Bronchial smooth muscle cell (primary cell): ENCODE measurements at places on chromosomes 7 and 10. TPM values are rescaled to one million over a fixed set of nuclear protein-coding genes. Genes with fewer than 3 reads are reported as not detected.

Gene ALDH18A1
- 77.4 and 86.7 TPM in 2 replicates for total RNA-seq

Gene CACUL1
- 11.7 and 15.9 TPM in 2 replicates for total RNA-seq

Gene CAPZA2
- total RNA-seq, result 78.4 and 92.7 TPM in 2 replicates

Gene RBP4
- total RNA-seq, result 0.17 TPM in 1 of 2 replicates, not detected in the other

Gene SYT15B
- not detected in 2 replicates for total RNA-seq

Gene OR13A1
- total RNA-seq, result under 0.01 TPM in 1 of 2 replicates, not detected in the other

Gene STEAP1
- 20.0 and 30.7 TPM in 2 replicates for total RNA-seq

Gene CTTNBP2
- 11.3 and 16.3 TPM in 2 replicates for total RNA-seq

Gene SFTPD
- not detected in 2 replicates for total RNA-seq

Gene ASZ1
- total RNA-seq, result not detected in 2 replicates

Gene MCU
- 40.8 and 41.0 TPM in 2 replicates for total RNA-seq

Gene CLRN3
- not detected in 2 replicates for total RNA-seq

Gene KLLN
- 0.34 and 0.47 TPM in 2 replicates for total RNA-seq

Gene PON1
- not detected in 2 replicates for total RNA-seq

Gene UTF1
- total RNA-seq, result not detected in 2 replicates

Gene TMEM236
- total RNA-seq, result under 0.01 TPM in 1 of 2 replicates, not detected in the other

Gene BMPER
- 7.4 and 11.5 TPM in 2 replicates for total RNA-seq

Gene HOXA2
- 0.43 and 1.3 TPM in 2 replicates for total RNA-seq

Gene COBL
- total RNA-seq, result not detected in 2 replicates

Gene PTPN20
- total RNA-seq, result under 0.01 and 0.09 TPM in 2 replicates

Gene OR9A2
- total RNA-seq, result not detected in 2 replicates

Gene SLC35B4
- 11.0 and 20.1 TPM in 2 replicates for total RNA-seq

Gene EEPD1
- total RNA-seq, result 7.1 and 13.0 TPM in 2 replicates

Gene HGF
- 59.0 and 126 TPM in 2 replicates for total RNA-seq

Gene ERV3-1
- total RNA-seq, result 6.5 and 8.2 TPM in 2 replicates

Gene CYP51A1
- total RNA-seq, result 111 and 154 TPM in 2 replicates

Gene ACTR3C
- 0.26 and 2.0 TPM in 2 replicates for total RNA-seq

Gene LIPJ
- total RNA-seq, result under 0.01 and 0.16 TPM in 2 replicates

Gene RBM20
- total RNA-seq, result under 0.01 TPM in 1 of 2 replicates, not detected in the other

Gene STAG3
- total RNA-seq, result 0.32 and 0.69 TPM in 2 replicates

Gene CFTR
- total RNA-seq, result not detected in 2 replicates

Gene ZCCHC24
- 29.6 and 35.1 TPM in 2 replicates for total RNA-seq

Gene NANOS1
- total RNA-seq, result 0.09 and 0.32 TPM in 2 replicates

Gene HMX2
- total RNA-seq, result not detected in 2 replicates

Gene LRRC17
- total RNA-seq, result 311 and 381 TPM in 2 replicates

Gene PGAM2
- total RNA-seq, result 0.09 and 0.63 TPM in 2 replicates

Gene HPSE2
- total RNA-seq, result not detected in 2 replicates

Gene ASAH2
- 0.26 and 0.32 TPM in 2 replicates for total RNA-seq

Gene TUBB8
- total RNA-seq, result not detected in 2 replicates
